ENCODE measurements at places on chromosomes 3 and 15. TPM values are rescaled to one million over a fixed set of nuclear protein-coding genes. Genes with fewer than 3 reads are reported as not detected.

Gene LOXL1
- total RNA-seq, result 12.0 TPM

DNA sequence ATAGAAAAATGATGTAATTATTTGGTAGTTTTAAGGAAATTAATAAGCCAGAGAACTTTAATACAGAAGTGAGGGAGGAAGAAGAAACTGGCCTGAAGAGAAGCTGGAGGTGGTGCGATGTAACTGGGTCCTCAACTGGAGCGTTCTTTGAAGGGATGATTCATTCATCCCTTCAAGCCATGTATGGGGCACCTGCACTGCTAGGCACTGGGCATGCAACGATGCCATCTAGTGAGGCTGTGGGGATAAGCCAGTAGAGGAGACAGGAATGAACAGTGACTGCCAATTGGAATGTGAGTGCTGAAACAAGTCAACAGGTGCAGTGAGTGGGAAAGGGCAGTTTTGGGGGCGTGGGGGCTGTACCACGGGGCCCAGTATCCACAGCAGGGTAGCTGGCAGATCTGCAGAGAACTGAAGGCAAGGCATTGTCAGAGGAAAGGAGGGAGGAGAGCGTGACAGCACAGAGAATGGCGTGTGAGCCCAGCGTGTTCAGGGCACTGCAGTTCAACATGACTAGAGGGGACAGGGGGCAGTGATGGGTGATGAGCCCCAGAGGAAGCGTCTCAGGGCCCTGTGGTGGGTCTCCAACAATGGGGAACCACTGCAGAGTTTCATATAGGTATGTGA lies 3.8 kb upstream of the KIF23 start:
- no peak for DNase-seq

Gene MEX3B
- total RNA-seq, result 2.0 TPM

Gene CPNE4
- 1.2 TPM for total RNA-seq
